ENCODE measurements at places on chromosomes 3 and 15.

- DNase-seq: no peak
Measured at GRCh38 chr3:180416111-180416594, 185.8 kb upstream of the TTC14 start.

GRCh38 chr15:76380249-76380648 lies 43.7 kb downstream of the ISL2 start:
- no peak for DNase-seq

DNA sequence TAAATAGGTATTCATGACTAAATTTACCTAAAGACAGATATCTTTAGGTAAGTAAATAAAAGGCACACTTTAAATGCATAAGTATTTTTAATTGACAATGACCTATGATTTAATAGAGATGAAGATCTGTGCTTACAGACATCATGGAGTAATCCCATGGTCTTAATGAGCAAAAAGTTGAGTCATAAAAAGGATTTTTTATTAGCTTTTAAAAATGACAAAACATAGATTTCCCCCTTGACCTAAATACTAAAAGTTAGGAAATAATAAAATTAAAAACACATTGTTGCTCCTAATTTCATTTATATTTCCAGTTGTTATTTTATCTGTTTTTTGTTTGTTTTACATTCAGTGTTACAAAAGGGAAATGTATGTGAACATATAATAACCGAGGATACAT lies 1005.7 kb downstream of the ROBO1 start:
- DNase-seq: no peak

DNA sequence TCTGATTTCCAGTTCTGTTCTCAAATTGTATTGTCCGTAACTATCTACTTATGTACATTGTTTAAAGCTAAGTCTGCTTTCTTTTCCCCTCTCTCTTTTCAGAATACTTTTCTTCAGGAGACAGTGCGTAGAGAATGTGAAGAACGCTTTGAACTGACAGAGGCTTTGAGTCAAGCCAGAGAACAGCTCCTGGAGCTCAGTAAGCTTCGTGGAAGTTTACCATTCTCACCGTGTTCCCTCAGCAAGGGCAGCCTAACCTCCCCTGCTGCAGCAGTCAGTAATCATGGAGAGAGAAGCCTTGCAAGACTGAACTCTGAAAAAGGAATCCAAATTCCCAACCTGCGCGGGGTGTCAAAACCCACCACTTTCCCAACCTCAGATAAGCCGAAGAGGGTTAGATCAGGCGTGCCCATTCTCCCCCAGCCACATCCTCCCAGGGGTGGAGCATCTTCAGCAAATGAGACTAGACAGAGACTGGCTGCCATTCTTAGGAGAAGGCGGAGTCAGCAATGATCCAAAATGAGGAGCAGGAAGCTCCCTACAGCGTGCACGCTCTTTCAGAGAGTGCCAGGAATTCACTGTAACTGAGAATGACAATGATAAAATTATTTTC lies 114.6 kb downstream of the CCNL1 start:
- DNase-seq: no peak

GRCh38 chr15:76930831-76931396 lies 635 bp upstream of the RCN2 start:
- DNase-seq: no peak

DNA sequence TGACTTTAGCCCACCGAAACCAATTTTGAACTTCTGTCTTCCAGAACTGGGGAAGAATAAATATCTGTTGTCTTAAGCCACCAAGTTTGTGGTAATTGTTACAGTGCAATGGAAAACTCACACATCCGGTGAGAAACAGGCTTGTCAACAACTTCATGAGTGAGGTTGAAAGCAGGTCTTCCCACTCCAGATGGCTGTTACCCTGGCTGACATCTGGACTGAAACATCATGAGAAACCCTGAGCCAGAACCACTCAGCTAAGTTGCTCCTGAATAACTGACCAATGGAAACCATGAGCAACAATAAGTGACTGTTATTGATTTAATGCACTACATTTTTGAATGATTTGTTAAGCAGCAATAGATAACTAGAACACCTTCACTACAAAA lies 10.3 kb downstream of the ACSBG1 start:
- no peak for DNase-seq

GRCh38 chr15:71660501-71660900 lies 149.9 kb upstream of the NR2E3 start:
- DNase-seq: no peak

DNA sequence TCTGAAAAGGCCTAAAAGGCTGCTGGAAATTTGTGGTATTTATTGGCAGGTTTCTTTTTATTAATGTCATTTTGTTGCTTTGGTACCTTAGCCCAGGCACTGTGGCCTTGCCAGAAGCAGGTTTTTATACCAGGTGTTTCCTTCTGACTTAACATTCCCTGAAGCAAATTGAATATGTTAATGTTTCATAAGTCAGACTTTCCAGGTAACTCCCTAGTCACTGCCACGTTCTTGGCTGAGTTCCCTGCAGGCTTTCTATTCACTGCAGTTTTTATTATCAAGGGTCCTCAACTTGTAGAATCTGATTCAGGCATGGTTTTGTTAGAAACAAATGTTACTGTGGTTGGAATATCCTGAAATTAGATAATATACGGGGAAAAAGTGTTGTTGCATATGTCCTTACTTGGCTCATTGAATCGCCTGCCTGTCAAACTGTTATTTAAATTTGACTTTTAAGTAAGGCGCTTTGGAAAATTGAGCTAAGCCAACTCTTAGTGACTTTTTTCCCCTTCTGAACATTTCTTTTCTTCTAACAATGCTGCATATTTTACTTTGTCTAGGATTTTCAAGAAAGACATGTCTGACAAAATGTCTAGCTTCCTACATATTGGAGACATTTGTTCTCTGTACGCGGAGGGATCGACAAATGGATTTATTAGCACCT lies 22.9 kb downstream of the ITPR1 start:
- DNase-seq: no peak

DNA sequence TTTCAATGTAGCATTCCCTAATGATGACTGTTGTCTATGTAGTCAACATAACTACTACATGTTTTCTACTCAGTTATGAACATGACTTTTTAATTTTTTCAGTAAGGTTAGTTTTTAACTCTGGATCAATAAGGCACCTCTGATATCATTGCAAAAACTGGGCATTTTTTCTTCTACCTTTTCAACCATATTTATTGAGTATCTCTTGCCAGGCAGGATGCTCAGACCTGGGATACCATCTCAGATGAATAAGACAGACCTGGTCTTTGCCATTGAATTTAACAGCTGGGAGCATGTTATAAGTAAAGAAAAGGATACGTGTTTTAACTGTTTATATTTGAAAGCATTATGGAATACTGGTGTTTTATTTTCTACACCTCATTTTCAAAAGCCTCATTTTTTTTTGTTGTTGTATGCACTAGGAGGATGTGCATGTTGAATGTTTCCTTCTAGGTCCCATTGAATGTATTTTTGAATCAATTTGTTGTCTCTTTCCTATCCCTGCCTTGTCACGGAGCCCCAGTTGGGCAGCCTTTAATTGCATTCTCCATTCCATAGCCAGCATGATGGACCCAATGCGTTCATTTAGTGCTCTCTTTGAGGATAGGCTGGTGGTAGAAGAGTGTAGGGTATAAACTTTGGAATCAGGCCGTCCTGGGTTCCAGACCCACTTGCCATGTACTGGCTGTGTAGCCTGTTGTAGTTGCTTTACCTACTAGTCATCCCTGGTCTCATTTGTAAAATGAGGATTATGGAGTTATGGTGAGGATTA lies 3.7 kb downstream of the TGFBR2 start:
- no peak for DNase-seq

GRCh38 chr3:16897254-16897926 lies 12.6 kb downstream of the PLCL2 start:
- DNase-seq: no peak
